ENCODE measurements at places on chromosomes 6 and 20.

- no peak for DNase-seq
Observed at GRCh38 chr20:50229156-50229607, 38.6 kb downstream of the CEBPB start.

- DNase-seq: no peak
Observed at GRCh38 chr6:83708546-83708969, 343 bp downstream of the SNAP91 start.

DNA sequence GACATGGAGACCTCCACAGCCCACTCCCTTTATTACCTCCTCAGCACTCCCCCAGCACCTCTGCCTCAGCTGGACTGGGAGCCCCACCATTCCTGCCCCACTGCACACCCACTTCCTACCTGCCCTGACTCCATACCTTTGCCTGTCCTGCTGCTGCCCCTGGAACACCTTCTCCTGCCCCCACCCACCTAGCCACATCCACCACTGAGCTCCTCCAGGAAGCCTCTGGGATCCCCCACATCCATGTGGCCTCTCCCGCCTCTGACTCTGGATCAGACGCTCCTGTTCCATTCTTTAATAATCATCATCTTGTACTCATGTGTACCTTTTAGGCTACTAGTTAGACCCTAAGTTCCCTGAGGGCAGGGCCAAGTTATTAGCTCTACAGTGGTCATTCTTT is 2.2 kb upstream of the SDCBP2 start:
- DNase-seq: no peak

DNA sequence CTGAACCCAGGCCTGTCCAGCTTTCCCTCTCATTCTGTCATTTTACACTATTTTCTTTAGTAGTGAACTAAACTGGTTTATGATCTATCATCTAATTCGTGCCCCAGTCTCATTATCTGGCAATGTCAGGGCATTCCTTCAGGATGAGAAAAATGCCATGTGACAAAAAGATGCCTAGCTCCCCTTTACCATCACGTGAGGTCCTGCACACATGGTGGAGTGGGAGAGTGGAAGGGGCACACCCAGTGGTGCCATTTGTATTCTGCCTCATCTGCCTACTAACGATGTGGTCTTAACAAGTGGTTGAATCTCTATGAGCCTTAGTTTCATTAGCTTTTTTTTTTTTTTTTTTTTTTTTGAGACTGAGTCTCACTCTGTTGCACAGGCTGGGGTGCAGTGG is 41.2 kb downstream of the CDC5L start:
- DNase-seq: no peak

- no peak for DNase-seq
Observed at GRCh38 chr6:151524059-151524458, 30.2 kb downstream of the CCDC170 start.

- DNase-seq: no peak
Observed at GRCh38 chr6:122809001-122809400, 19.9 kb downstream of the SMPDL3A start.

DNA sequence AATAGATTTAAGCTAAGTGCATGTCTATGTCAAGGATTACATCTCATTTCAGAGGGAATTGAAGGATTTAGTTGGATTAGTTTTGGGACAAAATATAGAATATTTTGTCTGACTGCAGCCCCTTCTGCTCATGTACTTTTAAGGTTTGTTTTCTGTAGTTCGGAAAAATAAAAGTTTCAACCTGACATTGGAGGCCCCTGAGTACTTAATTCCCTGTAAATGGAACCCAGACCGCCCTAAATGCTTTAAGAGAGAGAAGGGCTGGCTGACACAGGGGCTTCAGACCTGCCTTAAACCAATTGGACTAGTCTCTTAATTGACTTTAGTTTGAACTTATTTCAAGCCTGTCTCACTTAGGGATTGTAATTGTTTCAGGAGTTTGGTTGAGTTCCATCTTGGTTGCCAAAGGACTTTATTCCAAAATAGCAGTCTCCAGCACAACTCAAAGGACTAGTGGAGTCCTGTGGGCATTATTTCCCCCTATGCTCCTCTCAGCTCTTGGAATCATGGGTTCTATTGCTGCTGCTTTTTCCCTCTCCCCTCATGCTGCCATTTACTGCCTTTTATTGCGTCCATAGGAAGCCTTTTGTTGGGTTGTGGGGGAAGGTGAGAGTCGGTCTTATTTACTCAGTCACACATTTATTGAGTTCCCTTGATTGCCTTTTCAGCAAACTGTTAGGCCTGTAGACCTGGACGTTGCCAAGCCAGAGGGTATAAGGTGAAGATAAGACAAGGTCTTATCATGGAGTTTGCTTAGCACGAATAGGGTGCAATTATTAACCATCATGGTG is 14.5 kb downstream of the BRD2 start:
- no peak for DNase-seq

DNA sequence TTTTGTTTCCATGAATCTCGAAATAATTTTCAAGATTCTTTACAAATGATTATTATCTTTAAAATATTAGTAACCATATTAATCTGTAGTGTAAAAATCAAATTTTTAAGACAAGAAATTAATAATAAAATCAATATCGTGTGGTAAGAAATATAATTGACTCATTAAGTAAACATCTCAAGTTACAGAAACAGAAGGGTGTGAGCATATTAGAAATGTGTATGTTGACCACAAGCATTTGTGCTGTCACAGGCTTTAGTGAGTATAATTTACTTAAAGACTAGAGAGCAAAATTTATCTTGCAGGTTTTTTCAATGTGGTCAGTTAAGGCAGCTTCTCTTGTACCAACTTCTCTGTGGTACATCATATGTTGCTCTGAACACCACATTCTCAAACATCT is 566.5 kb upstream of the IRAK1BP1 start:
- no peak for DNase-seq

- no peak for DNase-seq
Observed at GRCh38 chr6:125018136-125018535, 55.9 kb downstream of the RNF217 start.

DNA sequence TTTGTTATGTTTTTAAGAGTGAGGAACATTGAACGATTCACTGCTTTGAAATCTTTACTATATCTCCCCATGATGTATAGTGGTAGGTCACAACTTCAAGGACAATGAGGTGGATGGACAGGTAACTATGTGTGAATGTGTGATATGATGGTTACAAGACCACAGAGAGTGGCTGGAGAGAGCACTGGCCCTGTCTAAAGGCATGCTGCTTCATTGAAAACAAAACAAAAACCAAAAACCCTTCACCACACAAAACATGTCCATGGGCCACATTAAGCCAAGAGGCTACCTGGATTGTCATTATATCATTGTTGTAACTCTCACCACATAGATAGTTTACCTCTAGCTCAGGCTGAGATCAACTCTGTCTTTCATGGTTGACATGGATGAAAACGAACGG is 180.6 kb upstream of the TENT5A start:
- DNase-seq: no peak

All from GM12878 (cell line).